Psoas muscle (tissue), 8 donors: ENCODE measurements at places on chromosomes 3 and 15.

GRCh38 chr15:96372554-96372953 is 42.1 kb downstream of the NR2F2 start:
- DNase-seq, result no peak

DNA sequence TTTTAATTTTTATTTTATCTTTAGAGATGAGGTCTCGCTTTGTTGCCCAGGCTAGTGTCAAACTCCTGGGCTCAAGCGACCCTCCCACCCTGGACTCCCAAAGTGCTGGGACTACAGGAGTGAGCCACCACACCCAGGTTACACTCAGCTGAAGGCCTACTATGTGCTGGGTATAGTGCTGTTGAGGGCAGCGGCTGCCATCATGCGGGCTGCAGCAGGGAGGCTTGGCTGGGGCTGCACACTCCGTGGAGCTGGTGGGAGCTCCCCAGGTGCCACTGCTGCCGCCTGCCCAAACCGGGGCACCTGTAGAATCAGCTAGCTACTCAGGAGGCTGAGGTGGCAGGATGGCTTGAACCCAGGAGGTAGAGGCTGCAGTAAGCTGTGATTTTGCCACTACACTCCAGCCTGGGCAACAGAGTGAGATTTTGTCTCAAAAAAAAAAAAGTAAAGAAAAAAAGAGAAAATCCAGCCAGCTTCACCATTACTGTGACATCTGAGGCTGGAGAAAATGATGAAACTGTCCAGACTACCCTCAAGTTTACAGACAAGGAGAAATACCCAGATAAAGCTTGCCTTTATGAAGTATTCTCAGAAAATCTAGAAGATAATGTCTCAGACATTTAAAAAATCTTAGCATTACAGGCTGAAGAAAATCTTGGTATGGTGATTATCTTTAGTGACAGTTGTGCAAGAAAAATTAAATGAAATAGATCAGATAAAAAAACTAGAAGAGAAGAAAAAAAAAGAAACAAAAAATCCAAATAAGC is 42.1 kb downstream of the CRABP1 start:
- DNase-seq, result no peak

- DNase-seq, result no peak
Measured at GRCh38 chr15:63366451-63366850, 15.2 kb downstream of the CA12 start.

GRCh38 chr3:47109393-47109792 is 54.5 kb downstream of the SETD2 start:
- DNase-seq, result no peak

DNA sequence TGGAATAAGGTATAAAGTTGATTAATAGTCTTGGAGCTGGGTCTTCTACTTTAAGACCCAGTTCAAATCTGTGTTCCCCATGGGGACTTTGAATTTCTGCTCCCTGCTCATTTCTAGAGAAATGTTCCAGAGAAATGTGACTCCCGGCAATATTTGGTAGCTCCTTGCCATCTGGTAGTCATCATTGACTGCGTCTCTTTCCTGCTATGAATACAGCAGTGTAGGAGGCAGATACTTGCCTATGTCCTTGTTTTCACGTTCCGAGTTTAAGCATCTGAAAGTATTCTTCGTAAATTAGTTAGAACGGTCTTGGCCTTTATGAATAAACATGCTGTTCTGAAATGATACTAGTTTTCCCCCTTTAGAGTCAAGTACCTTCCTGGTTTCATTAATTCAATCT is 352.9 kb downstream of the PTPRG start:
- DNase-seq, result no peak

- DNase-seq, result no peak
Measured at GRCh38 chr3:172629470-172629869, 81.4 kb downstream of the NCEH1 start.

GRCh38 chr3:29758434-29759322 is 477.8 kb downstream of the RBMS3 start:
- DNase-seq, result no peak

DNA sequence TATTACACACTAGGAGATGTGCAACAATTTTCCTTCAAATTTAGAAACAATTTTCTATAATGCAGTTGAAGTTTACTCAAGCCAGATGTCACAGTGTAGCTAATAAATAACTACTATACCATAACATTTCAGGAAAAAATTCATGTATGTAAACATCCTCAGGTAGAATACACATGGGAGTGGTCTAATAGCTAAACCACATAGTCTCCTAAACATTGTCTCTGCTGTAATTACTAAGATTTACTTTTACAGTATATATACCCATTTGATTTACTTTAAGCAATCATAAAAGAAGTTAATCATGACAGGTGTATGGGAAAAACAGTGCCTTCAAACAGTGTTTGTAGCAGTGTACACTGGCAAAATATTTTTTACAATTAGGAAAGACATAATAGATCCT is 110.1 kb upstream of the GRM7 start:
- DNase-seq, result no peak

DNA sequence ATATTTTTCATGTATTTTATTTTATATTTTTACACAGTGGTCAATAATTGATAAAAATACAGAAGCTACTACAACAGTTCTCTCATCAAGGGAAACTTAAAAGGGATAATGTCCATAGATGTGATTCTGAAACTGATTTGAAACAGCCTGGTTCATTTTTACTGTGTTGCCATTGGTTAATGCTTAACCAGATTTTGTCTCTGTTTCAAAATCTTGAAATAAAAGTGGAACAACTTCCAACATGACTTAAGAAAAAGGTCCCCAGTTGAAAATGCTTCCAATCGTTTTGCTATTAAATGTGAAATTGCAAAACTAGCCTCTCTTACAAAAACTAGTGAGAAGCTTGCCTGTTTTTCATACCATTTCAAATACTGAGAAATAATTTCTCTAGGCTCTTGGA is 240.7 kb downstream of the LPP start:
- DNase-seq, result no peak

DNA sequence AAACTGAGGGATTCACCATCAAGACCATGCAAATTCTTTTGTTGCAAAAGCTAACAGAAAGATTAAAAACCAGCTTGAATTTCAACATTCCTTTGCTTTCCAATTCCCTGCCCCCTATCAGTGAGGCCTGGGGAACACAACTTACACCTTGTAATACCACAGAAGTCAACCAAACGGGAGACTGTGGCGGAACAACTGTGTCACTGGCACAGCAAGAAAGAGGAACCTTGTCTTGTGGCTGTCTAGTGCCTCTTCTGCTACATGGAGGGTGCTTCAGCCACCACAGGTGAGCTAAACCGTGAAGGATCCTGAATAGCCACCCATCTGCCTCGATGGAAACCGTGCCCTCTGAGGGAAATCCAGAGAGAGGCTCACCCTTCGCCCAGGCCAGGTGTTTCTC is 11.4 kb downstream of the CCDC12 start:
- DNase-seq, result no peak

DNA sequence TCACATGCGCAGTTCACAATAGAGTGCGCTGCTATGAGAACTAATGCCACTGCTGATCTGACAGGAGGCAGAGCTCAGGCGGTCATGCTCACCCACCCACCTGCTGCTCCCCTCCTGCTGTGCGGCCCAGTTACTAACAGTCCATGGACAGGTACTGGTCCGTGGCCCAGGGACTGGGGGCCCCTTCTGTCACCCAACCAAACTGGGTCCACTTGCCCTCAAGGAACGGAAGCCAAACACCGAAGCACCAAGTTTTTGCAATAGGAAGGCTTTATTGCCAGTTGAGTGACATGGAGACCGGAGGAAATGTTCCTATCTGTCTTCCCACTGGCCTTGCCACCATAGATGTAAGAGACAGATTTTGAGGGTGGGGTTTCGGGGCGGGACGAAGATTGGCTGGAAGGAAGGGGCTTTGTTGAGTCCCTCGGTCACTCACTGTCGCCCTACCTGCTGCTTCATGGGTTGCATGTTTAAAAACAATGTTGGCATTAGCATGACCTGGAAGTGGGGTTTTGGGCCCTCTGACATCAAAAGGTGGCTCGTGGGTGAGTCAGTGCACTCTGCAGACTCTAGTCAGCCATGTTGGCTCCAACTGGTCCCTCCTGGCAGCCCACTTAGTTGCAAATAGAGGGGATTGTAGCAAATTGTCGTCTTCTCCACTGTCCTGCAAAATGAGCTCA is 141.0 kb downstream of the TJP1 start:
- no peak for DNase-seq

DNA sequence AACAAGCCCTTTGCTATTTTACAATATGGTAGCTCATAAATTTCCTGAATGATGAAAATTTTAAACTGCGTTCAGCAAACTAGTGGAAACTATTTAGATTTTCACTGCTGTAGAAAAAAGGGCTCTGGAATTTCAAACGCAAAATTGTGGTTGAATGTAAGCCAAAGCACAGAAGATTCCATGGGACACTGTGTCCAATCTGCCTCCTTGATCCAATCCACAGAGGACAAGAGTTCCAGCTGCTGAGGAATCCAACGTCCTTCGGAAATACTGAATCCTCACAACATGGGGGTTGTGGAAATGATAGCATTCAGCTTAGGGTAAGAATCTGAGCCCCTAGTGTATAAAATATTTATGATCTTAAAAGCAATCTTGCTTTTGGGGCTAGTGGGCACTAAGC is 161.0 kb downstream of the PLD1 start:
- no peak for DNase-seq

DNA sequence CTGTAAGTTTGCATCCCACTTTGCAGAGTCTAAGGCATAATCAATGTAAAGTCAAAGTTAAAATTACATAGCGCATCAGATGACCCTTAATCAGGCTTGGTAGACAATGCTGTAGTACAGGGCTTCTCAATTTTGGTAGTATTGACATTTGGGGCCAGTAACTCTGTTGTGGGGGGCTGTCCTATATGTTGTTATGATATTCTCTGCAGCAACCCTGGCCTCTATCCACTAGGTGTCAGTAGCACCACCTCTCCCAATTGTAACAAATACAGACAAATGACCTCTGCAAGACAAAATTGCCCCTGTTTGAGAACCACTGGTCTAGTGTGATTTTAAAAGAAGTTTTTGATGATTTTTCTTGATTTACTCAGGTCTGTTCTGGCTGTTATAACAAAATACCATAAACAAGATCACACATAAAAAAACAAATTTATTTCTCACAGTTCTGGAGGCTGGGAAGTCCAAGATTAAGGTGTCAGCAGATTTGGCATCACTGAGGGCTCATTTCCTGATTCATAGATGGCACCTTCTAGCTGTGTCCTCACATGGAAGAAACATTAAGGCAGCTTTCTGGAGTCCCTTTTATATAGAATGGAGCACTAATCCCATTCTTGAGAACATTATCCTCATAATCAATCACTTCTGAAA is 37.6 kb upstream of the SLC9A9 start:
- DNase-seq, result no peak

GRCh38 chr3:149013726-149014125 is 22.4 kb downstream of the GYG1 start:
- no peak for DNase-seq

DNA sequence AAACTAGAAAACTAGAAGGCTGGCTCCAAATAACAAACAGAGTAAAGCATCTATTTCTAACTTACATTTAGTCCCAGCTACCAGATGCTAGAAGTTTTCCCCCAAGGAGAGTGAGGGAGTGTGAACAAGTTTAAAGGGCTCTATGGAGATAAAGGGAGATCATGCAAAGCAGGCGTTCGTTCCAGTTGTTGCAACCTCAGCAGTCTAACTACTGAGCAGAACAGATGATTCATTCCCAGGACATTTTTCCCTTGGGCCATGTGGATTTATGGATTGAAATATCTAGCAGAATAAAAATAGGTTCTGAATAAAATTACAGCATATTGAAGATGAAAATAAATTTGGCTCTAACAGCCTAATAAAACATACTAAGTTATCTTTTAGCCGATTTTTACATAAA is 154.8 kb upstream of the TTC14 start:
- no peak for DNase-seq

GRCh38 chr3:167728176-167728575 is 6.5 kb downstream of the PDCD10 start:
- no peak for DNase-seq

DNA sequence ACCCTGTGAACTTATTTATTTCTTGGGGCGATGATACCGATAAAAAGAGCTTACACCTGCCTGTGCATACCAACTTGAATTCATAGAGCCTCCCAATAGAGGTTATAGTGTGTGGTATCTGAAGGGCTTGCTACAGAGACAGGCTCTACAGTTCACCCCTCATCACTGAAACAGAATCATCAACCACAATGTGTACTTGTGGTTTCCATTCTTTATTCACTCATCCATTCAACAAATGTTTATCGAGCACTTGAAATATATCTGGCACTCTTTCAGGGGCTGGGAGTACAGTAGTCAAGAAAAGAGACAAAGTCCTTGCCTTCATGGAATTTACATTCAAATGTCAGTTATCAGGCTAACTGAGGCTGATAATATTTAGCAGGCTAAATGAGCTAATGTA is 134.4 kb upstream of the SKOR1 start:
- no peak for DNase-seq

GRCh38 chr3:16462679-16463078 is 50.8 kb downstream of the RFTN1 start:
- DNase-seq, result no peak

GRCh38 chr15:74400915-74401757 is 32.6 kb downstream of the SEMA7A start:
- DNase-seq, result no peak

DNA sequence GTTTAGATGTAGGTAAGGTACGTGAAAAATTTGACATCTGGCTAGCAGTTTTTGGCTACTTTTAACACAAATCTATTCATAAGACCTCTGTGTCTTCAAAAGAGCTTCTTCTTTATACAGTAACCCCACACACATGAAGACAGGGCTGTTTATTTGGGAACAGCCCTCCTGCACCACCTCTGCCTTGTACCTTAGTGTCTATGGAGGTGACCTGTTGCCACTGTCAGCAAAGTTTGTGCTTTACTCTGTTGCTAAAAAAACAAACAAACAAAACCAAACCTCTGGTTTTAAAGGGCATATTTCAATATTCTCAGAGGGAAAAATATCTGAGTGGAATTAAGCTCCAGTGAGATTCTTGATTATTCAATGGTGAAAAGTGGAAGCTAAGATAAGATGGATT is 122.0 kb downstream of the ARPP21 start:
- DNase-seq, result no peak

GRCh38 chr3:79329154-79329553 is 438.6 kb downstream of the ROBO1 start:
- no peak for DNase-seq

DNA sequence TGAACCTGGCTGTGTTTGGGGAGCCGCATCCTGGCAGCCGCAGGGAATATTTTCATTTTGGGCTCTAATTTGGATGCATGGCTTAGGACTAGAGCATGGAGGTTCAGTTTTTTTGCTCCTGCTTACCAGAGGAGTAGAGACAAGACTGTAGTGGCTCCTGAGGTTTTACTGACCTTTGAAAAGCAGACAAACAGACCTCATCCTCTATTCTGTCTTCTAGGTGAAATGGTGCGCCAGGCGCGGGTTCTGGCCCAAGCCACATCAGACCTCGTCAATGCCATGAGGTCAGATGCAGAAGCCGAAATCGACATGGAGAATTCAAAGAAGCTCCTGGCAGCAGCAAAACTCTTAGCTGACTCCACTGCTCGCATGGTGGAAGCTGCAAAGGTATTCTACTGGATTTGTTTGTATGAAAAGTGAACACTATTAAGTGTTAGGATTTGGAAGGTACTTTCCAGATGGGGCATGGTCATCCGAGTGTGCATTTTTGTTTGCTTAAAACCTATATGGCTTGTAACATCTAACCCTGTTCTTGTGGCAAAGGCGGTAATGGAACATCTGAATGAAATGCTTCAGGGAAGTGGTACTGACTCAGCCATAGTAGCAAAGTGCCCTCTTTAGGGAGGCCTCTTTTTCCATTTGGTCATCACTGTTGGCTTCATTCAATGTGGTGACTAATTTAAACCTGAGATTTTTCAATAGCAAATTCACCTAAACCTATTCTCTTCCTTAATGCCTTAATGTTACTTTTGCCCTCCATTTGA is 330.7 kb upstream of the TPM1 start:
- no peak for DNase-seq
